ENCODE measurements at places on chromosomes 12 and 14. TPM values are rescaled to one million over a fixed set of nuclear protein-coding genes. Genes with fewer than 3 reads are reported as not detected.

Gene MYL2
- not detected for total RNA-seq

Gene ISM2
- not detected for total RNA-seq

Gene SERPINA3
- 54.5 TPM for total RNA-seq

Gene HSPB8
- total RNA-seq, result 0.23 TPM

Gene RTN1
- 9.8 TPM for total RNA-seq

Gene PLBD1
- not detected for total RNA-seq

Gene GDF11
- total RNA-seq, result 1.9 TPM

Gene P2RX2
- total RNA-seq, result not detected

Gene KRT4
- total RNA-seq, result not detected

Gene ESRRB
- 0.22 TPM for total RNA-seq

Gene HECTD1
- 139 TPM for total RNA-seq

Gene TSPAN19
- 0.63 TPM for total RNA-seq

Gene PIK3C2G
- total RNA-seq, result 10.6 TPM

Gene KLRG1
- 1.7 TPM for total RNA-seq

Data from MCF 10A (cell line).